ENCODE measurements at places on chromosomes 3 and 15.

GRCh38 chr15:51971032-51971374 is 575 bp downstream of the LEO1 start:
- DNase-seq = no peak

DNA sequence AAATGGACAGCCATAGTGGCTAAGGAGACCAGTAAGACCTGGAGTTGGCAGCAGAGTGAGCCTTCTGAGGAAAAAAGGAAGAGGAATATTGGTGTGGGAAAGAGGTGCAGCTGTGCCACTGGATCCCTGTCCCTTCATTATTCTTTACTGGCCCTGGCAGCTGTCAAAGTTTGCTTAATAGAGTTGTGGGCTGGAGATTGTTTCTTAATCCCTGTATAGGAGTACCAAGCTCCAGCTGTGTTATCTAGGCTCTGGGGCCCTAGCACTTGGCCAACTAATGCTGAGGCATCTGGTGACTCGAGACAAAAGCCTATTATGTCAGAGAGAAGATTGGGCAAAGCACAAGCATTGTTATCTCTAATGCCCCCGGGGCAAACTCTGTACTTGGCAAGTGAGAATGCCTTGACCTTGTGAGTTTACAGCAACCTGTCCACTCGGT is 61.4 kb downstream of the ZNF609 start:
- DNase-seq = no peak

- DNase-seq = no peak
These were observed 50.8 kb downstream of the UNC13C start for GRCh38 chr15:54029081-54029480.

GRCh38 chr3:117719316-117719926 is 1009.8 kb downstream of the TUSC7 start:
- no peak for DNase-seq

DNA sequence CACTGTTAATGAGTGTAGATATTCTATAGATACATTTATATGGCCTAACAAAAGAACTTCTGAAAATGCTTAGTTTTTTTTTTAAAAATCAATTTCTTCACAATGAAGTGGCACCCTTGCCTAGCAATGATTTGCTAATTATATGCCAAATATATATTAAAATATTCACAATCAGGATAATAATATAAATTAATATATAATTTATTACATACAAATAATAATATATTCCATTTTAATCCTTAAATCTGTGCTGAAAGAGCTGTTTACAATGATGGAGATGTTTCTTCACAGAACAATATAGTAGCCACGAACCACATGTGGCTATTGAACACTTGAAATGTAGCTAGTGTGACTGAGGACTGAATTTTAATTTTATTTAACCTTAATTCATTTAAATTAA is 648.4 kb upstream of the GBE1 start:
- no peak for DNase-seq

DNA sequence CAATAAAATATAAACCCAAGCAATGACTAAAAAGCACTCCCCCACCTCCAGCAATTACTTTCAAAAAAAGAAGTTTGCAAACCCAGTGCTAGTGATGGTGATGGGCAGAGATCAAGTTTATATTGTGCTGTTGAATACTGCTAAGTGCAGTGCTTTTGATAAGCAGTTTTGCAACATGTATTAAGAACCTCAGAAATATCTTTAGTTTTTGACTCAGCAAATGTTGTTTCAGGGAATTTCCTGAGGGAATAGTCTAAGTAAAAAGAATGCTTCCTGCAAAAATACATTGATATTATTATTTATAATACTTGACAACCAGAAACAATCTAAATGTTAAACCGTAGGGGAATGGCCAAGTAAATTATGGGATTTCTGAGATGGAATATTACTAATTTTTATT is 69.3 kb downstream of the ADAMTSL3 start:
- DNase-seq = no peak

DNA sequence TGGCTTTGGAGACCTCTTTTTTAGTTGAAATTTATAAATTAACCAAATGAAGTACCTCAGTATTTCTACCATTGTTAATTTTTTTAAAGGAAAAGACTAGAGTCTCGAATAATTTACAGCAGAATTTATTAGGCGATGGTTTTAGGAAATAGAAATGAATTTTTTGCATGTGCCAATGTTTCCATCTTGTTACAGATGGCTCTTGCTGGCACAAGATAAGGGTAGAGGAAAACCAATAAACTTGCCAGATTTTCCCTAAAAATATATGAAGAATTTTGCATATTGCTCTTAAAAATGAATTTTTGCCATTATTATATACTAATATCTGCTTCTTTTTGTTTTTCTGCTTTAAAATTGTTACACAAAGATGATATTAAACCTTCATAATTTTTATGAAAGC is 380.7 kb downstream of the NLGN1 start:
- DNase-seq = no peak

GRCh38 chr15:43429687-43430086 is 58.8 kb downstream of the TUBGCP4 start:
- no peak for DNase-seq

DNA sequence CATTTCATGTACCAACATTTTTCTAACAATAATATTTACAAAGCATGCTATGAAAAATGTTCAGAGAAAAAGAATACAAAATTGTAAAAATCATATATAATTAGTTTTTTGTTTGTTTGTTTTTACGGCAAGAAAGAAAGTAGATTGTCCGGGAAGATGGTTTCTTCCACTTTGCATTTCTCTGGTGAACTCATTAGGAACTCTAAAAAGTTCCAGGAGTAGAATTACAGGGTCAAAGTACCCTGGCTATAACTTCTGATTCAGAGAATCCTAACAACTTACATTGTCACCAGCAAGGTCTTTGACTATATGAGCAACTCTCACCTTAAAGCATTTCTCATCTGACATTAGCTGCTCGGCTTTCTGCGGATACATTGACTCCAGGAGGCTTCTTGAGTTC is 196.7 kb downstream of the PDE8A start:
- no peak for DNase-seq
